NT2/D1 (cell line): ENCODE measurements at places on chromosomes 1 and 21.

- DNase-seq, result no peak
Observed at GRCh38 chr1:85984636-85985035, 171.9 kb downstream of the COL24A1 start.

DNA sequence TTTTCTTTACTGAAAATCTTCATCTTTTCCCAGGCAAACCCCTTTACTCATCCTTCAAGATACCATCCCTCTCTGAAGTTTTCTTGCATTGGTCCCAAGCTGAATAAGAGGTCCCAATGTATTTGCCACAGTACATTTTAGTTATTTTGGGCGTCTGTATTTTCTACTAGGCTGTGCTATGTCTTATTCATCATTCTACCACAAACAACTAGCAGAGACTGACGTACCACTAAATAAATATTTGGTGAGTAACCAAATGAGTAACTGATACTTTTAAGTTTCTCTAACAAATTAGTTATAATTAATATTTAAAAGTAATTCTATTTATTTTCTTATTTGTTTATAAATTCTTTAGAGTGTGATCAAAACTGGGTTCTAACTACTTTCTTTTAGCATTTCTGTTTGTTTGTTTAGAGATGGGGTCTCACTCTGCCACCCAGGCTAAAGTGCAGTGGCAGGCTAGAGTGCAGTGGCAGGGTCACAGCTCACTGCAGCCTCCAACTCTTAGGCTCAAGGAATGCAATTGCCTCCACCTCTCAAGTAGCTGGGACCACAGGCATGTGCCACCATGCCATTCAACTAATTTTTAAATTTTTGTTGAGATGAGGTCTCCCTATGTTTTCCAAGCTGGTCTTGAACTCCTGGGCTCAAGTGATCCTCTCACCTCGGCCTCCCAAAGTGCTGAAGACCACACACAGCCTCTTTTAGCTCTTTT lies 33.1 kb downstream of the NDC1 start:
- no peak for DNase-seq

DNA sequence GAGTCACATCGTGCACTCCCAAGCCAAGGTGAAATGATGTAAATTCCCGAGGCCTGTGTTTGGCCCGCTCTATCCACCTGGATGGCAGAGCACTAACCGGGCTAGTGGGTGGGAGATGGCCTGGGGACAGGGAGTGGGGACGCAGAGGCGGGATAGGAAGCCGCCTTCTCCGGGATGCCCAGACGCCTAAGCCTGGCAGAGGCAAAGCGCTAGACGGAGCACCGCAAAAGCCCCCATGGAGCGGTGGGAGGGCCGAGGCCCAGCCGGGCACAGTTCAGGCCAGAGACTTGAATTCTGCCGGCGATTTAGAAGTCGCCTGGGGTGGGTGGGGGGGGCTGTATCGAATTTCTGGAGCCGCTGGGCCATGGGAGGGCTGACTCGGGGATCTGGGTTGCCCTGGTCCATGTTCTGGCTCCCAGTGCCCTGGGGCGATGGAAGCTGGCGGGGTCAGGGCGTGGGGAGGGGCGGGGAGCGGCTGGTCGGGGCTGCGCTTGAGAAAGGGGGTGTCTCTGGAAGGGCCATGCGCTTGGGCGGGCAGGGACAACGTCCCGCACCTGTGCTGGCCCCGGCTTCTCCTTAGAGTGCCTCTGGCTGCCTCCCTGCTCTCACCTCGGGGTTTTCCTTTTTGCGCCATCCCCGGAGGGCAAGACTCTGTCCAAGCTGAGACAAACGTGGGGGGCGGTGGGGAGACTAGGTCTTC lies 28.0 kb downstream of the KIAA2013 start:
- DNase-seq, result no peak

GRCh38 chr1:39214021-39214713 lies 9.7 kb downstream of the MACF1 start:
- DNase-seq, result no peak

DNA sequence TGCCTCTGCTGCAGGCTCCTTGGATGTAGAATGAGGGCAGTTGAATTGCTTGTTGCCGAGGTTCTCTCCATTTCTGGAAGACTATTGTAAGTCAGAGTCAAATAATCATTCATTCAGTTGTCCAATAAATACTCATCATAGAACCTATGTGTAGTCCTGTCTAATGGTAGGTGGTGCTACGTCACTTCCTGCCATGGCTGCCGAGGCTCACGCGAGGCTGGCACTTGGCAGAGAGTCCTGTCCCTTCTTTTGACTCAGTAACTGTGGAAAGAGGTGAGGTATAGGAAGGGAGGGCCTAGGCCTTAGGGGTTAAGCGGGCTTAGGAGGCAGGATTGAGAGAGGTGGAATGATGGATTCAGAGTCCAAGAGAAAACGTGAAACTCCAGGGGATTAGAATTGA lies 9.7 kb downstream of the ADARB1 start:
- DNase-seq, result no peak

DNA sequence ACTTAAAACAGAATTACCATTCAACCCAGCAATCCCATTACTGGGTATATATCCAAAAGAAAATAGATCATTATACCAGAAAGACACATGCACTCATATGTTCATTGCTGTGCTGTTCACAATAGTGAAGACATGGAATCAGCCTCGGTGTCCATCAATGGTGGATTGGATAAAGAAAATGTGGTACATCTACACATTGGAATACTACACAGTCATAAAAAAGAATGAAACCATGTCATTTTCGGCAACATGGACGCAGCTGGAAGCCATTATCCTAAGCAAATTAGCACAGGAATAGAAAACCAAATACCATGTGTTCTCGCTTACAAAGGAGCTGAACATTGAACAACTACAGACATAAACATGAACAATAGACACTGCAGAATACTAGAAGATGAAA lies 244.8 kb upstream of the PROX1 start:
- DNase-seq, result no peak

GRCh38 chr1:227934476-227935313 lies 13.0 kb downstream of the WNT9A start:
- no peak for DNase-seq

GRCh38 chr21:15353546-15353945 lies 288.7 kb upstream of the NRIP1 start:
- DNase-seq, result no peak

DNA sequence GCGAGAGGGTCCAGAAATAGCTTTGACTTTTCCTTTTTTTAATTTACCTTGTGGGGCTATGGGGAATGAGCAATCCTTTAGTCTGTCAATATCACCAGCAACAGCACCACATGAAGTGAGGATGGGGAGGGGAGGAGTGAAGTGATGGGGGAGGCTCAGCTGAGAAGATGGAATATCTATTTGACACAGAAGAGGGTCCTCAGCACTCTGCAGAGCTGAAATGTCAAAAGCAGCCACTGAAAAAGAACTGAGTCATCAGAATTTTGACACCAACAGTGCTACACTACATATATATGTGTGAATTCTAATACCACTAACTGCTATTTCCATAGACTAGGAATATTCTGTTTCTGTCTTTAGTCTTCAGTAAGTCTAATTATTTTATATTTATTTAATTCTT lies 427.0 kb upstream of the PBX1 start:
- no peak for DNase-seq

GRCh38 chr1:117646007-117646811 lies 40.4 kb downstream of the TENT5C start:
- DNase-seq, result no peak

DNA sequence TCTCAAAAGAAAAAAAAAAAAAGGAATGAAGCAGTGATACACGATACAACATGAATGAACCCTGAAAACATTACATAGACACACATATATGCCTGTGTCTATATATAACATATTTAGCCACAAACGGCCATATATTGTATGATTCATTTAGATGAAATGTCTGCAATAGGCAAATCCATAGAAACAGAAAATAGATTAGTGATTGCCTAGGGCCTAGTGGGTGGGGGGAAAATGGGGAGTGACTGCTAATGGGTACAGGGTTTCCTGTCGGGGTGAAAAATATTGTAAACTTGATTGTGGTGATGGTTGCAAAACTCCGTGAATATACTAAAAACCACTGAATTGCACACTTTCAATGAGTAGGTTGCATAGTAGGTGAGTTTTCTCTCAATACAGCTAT lies 6.0 kb upstream of the H6PD start:
- DNase-seq, result no peak

DNA sequence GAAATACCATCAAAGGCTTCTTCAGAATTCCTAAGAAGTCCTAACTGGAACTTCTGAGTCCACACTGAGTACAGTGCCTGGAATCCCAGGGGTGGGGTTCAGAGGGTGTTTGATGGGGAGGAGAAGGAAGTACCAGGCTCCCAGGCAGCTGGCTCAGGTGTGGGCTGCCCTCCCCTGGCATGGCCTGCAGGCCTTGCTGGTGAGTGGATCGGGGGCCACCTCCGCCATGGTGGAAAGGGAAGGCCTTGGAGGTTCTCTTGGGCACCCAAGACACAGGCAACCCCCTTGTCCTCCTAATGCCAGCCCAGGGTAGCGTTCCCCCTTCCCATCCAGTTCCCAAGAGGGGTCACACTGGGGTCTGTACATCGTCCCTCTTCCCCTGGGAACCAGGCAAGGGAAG lies 26.8 kb upstream of the TNFRSF1B start:
- DNase-seq, result no peak

GRCh38 chr21:24903994-24904635 lies 703.2 kb downstream of the MRPL39 start:
- DNase-seq, result no peak

DNA sequence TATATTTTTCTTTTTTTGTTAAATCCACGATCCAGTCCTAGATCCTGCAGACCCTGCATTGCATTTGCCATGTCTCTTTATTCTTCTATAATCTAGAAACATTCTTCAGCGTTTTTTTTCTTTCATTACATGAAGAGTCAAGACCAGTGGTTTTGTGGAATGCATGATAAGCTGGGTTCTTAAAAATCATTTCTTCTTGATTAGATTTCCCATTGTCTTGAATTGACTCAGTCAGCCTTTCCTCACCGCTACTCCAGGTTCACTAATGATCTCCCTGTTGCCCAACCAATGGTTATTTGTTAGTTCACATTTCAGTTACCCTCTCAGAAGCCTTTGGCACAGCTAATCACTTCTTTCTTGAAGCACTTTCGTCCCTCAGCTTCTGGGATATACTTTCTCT lies 25.2 kb downstream of the CHD1L start:
- no peak for DNase-seq

DNA sequence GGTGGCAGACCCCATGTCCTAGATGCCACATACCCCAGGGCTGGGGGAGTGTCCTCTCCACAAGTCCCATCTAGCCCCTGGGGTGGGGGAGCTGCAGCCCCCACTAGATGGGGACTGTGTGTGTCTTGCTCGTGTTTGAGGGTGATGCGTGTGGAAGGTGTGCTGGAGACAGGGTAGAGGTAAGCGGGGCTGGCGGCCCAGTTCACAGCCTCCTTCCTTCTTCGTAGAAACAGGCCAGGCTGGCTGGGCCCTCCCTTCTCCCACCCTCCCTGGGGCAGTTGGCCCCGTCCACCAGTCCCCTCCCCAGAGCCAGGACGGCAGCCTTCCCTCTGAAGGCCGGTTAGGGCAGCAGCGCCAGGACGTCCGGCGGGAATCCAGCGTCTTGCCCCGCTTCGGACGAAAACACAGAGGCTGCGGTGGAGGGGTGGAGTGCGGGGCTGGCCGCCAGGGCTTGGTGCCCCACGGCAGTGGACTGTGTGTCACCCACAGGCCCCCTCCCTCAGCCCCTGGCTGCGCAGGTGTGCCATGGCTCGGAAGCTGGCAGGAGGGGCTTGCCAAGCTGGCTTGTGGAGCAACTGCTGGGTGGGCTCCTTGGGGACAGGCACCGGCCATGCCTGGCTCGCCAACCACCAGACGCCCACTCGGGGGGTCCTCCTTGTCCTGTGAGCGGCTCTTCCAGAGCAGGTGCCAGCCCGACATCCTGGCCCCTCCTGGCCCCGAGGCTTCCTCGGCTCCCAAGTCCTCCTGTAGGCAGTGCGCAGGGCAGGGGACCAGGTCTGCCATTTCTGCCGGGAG lies 3.6 kb downstream of the PRDM16 start:
- DNase-seq, result no peak

DNA sequence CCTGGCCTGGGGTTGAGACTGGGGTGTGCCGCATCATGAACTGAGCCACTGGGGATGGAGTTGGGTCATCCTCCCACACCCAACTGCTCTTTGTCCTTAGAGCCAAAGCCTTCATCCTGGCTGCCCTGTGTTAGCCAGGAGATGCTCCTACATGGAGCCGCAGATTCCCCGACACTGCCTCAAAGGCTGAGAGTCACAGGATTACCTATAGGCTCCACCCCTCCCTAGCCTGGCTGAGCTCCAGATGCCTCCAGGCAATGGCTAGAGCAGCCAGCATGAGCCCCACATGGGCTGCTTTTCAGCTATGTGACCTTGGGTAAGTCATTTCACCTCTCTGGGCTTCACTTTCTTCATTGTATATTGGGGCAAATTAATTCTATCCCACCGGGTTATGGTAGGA lies 119.9 kb upstream of the POU3F1 start:
- no peak for DNase-seq

- DNase-seq, result no peak
Observed at GRCh38 chr1:15191267-15191666, 37.7 kb downstream of the TMEM51 start.

- DNase-seq, result no peak
Observed at GRCh38 chr1:209761011-209761635, 5.3 kb downstream of the TRAF3IP3 start.

DNA sequence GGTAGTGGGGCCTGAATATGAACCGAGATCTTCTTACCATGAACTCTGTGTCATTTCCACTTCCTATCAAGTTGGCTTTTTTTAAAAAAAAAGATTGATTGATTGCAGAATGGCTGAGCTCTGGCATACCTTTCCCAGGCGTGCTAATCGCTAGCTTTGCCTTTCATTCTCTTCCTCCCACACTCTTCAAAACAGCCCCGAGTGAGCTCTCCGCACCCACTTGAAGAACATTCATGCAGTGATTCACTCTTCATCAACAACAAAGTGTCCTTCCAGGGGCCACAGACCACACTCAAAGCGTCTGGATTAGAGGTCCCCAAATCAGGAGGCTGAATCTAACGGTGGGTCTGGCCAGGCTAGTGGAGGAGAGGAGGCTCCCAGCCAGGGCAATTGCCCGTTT lies 96.3 kb upstream of the GALNT2 start:
- DNase-seq, result no peak

- no peak for DNase-seq
Observed at GRCh38 chr1:38456531-38456876, 403.1 kb downstream of the RRAGC start.

GRCh38 chr1:221845650-221846371 lies 103.9 kb upstream of the DUSP10 start:
- peak; percentile 33 for DNase-seq

DNA sequence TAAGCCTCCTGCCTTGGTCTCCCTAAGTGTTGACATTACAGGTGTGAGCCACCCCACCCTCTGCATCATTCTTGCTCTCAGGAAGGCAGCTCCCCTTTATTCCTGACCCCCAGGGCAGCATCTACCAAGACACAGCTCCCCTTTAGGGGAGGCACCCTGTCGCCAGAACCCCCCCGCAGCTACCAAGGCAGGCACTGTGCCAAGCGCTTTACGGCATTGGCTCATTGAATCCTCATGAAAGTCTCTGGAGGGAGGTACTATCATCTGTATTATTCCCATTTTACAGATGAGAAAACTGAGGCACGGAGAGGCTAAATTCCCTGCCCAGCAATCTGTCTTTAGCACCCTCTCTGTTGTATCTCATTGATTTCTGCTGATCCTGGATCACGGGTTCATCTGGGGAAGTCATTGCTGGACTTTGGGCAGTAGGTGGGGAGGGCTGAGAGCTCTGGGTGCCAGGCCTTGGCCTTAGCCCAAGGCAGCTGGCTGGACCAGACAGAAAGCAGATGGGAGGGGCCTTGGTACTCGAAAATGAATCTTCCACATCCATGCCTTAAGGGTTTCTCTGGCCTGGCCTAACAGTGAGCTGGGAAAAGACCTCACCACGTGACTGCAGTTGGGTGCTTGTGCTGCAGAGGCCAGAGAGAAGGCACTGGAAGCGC lies 5.9 kb downstream of the PLOD1 start:
- no peak for DNase-seq
